ENCODE measurements at places on chromosomes 4 and X.

DNA sequence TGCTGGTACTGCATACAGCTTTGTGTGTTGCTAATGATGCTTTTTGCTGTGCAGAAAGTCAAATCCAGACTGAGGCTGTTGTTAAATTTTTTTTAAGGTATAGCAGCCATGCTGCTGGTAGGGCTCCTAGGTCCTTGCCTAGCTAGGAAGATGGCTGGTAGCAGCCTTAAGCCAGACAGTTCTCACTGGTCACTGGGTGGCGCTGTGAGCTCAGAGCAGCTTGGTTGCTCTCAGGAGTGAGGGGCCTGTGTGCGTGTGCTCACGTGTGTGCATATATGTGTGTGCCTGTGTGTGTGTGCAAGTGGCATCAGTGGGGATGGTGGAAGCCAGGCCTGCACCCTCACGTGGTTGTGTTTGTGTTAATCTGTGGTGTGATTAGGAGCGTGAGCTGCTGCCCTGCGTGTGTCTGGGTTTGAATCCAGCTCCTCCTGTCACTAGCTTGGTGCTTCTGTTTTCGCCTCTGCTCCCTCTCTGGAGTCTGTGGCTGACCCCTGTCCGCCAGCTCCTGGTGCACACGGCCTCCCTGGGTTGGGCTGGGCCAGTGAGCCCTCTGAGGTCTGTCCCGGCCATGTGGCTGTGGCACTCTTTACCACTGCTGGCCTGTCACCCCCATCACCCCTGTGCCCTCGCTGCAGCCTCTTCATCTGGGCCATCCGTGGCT is 46.1 kb downstream of the SORCS2 start:
- DNase-seq = peak; percentile 58

GRCh38 chr4:184234155-184234554 is 16.5 kb upstream of the ENPP6 start:
- DNase-seq = no peak

GRCh38 chr4:185222598-185222997 is 13.2 kb downstream of the SNX25 start:
- no peak for DNase-seq

GRCh38 chr4:35252866-35253265 is 991.4 kb downstream of the ARAP2 start:
- no peak for DNase-seq

DNA sequence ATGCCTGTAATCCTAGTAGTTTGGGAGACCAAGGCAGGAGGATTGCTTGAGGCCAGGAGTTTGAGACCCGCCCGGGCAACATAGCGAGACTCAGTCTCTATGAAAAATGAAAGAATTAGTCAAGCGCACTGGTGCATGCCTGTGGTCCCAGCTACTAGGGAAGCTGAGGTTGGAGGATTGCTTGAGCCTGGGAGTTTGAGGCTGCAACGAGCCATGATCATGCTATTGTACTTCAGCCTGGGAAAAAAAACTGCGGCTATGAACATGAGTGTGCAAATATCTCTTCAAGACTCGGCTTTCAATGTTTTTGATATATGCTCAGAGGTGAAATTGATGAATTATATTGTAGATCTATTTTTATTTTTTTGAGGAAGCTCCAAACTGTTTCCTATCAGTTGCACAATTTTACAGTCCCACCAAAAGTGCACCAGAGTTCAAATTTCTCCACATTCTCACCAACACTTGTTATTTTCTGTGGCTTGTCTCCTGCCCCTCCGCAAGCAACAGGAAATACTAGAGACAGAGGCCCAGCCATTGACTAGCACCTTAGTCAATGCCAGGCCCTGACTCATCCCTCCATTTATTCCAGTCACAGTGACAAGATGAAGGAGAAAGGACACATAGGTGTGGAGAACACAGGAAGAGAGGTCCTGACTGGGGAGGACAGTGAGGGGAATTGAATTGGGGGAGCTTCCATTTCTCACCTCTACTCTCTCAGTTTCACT is 33.1 kb upstream of the ZNF41 start:
- no peak for DNase-seq

- DNase-seq = no peak
Measured at GRCh38 chrX:24283127-24283794, 30.6 kb downstream of the SUPT20HL2 start.
